ENCODE measurements at places on chromosomes 4 and X.
A peak's percentile ranks its signal among the peaks of the same experiment; 100 is the strongest.

GRCh38 chr4:137274404-137274803 is 257.9 kb downstream of the PCDH18 start:
- no peak for DNase-seq

- no peak for DNase-seq
These were observed 778.1 kb upstream of the SLIT2 start for GRCh38 chr4:19473569-19473968.

DNA sequence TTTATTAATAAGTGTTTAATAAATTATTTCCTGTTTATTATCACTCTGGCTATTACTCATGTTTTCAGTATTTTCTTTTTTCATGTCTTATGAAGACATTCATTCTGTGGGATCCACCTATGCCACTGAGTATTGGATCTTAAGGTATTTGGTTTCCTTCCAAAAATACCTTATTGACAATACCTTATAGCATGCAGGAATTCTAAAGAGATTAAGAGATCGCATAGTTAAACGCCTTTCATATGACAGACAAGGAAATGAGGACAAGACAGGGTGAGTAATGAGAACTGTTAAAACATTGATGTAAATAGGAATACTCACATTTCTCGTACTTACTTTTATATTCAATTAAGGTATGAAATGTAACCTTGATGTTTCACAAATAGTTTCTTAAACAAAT is 38.2 kb upstream of the TMPRSS11B start:
- DNase-seq = no peak

GRCh38 chrX:55907968-55908607 is 190.5 kb downstream of the RRAGB start:
- peak; percentile 18 for DNase-seq

GRCh38 chrX:54007682-54008081 is 36.6 kb downstream of the PHF8 start:
- DNase-seq = no peak

GRCh38 chr4:68953056-68953596 is 1.5 kb upstream of the UGT2A3 start:
- DNase-seq = no peak

GRCh38 chrX:101750744-101751143 is 91.1 kb upstream of the ARMCX2 start:
- no peak for DNase-seq

DNA sequence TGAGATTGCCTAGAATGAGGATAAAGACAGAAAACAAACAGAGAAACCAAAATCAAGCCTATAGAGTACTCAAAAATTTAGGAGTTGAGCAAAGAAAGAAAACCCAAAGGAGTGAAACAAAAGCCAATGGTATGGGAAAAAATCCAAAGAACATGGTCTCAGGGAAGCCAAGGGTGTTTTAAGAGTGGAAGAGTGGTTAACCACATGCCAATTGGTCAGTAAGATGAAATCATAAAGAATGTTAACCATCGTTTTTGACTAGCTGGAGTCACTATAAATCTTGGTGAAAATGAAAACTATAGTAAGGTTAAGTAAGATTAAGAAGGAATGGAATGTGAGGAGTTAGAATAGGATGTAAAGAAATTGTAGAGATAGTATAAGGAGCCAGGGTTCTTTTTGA is 64.7 kb upstream of the RPL34 start:
- no peak for DNase-seq
